ENCODE measurements at places on chromosomes 2 and 18.

GRCh38 chr2:164457271-164457670, 164.0 kb downstream of the GRB14 start:
- DNase-seq = no peak

DNA sequence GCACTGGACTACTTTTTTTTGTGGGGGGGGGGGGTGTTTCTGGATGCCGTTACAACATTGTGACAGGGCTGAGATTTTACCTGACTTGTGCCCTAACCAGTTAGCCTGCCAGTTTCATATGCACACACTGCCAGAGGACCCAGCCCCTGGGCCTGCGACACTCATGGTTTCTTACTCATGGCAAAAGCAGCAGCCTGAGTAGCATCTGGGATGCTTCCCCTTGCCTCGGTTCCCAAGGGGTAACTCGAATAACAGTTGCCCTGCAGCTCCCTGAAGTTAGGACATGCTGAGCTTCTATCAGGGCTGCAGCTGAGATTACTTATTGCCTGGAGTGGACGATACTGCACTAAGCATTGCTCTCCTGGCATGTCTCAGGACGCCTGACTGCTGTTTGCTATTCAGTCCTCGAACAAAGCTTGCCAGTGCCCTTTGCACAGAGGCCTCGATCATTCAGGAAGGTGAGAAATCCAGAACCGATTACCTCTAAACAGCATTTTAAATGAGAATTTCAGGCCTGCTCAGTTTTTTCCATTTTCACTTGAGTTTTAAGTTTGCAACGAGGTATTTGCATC, 47.9 kb downstream of the TRPM8 start:
- no peak for DNase-seq

GRCh38 chr2:168422584-168422983, 33.5 kb upstream of the CERS6 start:
- no peak for DNase-seq

DNA sequence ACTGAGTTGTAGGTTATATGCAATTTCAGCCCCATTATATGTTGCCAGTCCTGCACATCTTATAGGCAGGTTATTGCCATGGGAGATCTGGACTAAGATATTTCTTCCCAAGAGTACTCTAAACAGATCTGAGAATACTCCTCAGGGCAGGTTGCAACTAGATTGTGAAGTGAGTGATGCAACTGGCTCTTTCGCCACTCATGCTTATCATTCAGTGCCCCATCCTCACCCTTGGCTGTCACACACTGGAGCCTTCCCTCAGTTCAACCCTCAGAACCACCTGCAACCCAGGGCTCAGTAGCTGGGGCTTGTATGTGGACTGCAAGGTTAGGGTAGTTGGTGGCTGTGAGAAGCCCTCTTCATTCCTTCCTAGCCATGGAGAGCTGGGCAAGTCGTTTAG, 14.1 kb downstream of the MERTK start:
- DNase-seq = no peak

DNA sequence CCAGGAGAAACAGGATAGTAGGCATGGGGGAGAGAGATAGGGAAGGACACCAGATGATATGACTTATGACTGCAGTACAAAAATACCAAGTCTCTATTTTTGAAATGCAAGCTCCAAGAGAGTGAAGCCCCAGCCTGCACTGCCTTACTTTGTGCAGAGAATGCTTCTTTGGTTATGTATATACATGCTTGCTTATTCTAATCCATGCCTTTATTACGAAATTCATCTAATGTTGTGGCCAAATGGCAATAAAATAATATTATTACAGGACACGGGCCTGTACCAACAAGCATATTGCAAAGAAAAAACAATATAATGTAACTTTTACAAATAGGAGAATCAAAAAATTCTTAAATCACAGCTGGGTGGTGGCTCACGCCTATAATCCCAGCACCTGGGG, 110.8 kb downstream of the BCL11A start:
- DNase-seq = no peak

- no peak for DNase-seq
Measured at GRCh38 chr2:133892352-133892913, 324.2 kb upstream of the NCKAP5 start.
